DMS53 (cell line): ENCODE measurements at places on chromosomes 5 and 9.
A peak's percentile ranks its signal among the peaks of the same experiment; 100 is the strongest.

GRCh38 chr5:81147011-81147885, 85.9 kb upstream of the CKMT2 start:
- no peak for DNase-seq

DNA sequence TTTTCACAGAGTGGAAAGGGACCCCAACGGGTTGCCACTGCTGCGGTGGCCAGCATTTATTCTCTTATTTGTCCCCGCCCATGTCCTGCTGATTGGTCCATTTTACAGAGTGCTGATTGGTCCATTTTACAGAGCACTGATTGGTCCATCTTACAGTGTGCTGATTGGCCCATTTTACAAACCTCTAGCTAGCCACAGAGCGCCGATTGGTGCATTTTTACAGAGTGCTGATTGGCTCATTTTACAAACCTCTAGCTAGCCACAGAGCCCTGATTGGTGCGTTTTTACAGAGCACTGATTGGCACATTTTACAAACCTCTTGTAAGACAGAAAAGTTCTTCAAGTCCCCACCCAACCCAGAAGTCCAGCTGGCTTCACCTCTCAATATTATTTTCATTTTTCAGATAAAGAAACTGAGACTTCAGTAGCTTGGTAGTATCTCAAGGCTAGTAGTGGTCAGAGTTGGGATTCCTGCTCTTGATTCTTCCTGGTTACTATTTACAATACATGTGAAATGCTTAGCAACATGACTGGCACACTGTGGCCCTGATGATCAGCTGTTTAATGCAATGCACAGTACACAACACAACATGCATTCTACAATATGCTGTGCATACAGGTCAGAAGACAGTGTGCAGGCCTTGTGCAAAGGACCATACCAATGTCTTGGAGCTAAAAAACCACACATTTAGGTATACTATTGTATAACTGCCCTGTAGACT, 63.6 kb upstream of the BOD1 start:
- peak; percentile 58 for DNase-seq

DNA sequence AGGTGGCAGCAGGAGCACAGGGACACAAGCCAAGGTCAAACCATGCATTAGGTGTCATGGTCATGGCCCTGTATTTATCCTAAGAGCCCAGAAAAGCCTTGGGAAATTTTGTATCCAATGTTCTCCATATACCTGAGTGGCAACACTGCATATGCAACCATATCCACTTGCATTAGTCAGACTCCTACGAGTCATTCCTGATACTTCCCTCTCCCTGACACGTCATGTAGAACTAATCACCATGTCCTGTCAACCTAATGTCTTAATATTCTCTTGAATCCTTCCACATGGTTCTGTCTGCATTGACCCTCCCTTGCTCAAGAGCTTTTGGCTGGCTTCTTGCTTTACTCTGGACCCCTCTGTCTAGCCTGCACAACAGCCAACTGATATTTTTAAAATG, 9.4 kb downstream of the SCGB3A2 start:
- DNase-seq, result no peak

GRCh38 chr5:155485386-155485785, 471.8 kb downstream of the KIF4B start:
- DNase-seq, result no peak

DNA sequence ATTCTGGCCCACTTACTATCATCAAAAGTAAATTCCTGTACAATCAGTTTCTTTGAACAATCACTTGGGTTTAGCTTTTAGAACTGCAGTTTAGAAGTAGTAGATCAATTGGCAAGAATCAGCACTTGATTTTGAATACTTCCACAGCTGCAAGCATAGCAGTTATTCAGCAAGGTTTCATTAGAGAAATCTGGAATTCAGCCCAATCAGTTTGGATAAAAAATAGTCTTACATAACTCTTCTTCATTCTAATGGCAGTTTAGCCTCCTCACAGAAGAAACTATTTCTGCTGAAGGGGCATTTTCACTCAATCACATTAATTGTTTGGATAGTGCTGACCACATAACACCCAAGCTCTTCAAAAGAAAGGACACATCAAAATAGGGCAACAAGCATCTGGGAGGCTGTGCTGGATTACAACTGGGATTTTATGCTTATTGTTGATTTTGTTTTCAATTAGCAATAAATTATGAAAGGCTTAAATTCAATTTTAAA, 336.2 kb upstream of the PDE4D start:
- no peak for DNase-seq

- DNase-seq, result peak; percentile 74
Observed at GRCh38 chr5:110757118-110757729, 18.4 kb downstream of the SLC25A46 start.

- peak; percentile 48 for DNase-seq
Observed at GRCh38 chr9:121322037-121322736, 47.9 kb downstream of the STOM start.

DNA sequence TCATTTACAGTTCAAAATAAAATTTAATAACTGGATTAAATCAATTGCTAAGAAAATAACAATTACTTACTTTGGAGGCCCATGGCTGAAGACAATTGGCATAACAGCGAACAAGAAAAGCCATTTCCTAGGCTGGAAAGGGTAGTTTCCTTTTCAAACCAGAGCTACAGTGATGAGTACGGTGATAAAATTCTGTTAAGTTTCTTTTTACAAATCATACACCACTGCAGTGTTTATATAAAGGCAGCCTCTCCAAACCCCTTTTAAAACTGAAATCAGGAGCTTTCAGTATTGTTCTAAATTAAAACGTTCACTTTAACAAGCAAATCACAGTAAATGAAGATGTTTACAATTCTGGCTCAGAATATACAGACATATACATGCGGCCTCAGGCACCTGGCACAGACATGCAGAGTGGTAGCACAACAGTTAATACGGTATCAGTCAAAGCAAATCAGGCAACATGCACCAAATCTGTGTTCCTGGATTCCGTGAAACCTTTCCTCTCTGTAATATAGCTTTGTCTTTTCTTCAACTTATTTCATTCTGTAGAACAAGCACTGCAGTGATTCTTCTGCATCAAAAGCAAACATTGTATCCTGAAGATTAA, 102.9 kb downstream of the RAPGEF6 start:
- peak; percentile 66 for DNase-seq

- peak; percentile 53 for DNase-seq
Observed at GRCh38 chr9:136858844-136859757, 7.0 kb downstream of the MAMDC4 start.

- no peak for DNase-seq
Observed at GRCh38 chr5:149041242-149041641, 21.6 kb downstream of the SH3TC2 start.

DNA sequence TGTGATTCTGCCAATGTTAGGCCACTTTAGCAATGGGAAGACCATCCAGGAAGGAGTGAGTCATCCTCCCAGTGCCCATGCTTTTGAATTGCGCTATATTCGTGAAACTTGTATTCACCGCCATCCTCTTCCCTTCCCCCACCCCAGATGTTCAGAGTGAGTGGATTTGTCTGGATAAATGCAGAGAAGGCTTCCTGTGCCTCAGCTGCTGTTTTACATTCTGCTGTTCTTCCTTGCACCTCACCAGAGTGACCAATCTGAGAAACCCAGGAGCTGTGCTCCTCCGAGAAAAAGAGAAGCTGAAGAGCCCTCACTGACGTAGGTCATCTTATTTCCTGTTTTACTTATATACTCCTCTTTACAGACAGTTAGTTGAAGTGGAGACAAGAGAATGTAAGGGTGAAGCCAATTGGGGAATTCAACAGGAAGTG, 24.6 kb upstream of the SVEP1 start:
- DNase-seq, result no peak
